T-helper 17 cell (primary cell): ENCODE measurements at places on chromosomes 6 and 20. TPM values are rescaled to one million over a fixed set of nuclear protein-coding genes. Genes with fewer than 3 reads are reported as not detected.
A peak's percentile ranks its signal among the peaks of the same experiment; 100 is the strongest.

GRCh38 chr6:5617179-5617578 is 355.9 kb downstream of the FARS2 start:
- DNase-seq: no peak

GRCh38 chr6:107120404-107120803 is 5.1 kb upstream of the BEND3 start:
- no peak for DNase-seq

GRCh38 chr6:121436274-121436857 is 920 bp downstream of the GJA1 start:
- no peak for DNase-seq

DNA sequence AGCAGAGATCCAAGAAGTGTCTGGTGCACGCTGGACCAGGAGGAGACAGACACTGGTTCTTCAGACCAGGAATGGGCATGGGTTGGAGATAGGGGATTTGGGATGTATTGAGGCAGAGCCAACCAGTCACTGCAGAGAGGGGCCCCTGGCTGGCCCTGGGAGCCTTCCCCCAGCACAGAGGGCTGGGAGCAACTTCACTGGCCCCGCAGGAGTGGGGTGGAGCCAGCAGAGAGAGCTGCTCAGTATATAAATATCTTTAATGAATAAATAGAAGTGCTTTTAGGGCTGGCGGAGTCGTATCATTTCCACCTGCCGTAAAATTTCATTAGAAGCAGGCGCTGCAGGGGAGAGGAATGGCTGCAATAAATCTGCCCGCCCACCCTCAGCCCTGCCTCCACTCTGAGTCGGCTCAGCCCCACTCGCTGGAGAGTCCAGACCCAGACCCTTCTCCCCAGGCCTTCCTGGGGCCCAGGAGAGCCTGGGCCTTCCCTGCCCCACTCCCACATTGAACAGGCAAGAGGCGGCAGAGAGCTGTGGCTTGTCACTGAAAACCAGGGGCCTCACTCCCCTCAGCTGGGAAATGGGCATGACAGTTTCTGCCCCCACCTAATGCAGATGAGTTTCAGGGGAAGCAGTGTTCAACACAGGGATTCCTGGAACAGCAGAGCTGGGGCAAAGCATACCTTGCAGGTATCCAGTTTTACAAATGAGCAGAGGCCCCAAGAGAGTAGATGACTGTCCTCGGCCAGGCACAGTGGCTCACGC is 23.9 kb upstream of the VSTM2L start:
- no peak for DNase-seq

- DNase-seq: no peak
These were observed 21.2 kb downstream of the NEDD9 start for GRCh38 chr6:11211254-11211653.

DNA sequence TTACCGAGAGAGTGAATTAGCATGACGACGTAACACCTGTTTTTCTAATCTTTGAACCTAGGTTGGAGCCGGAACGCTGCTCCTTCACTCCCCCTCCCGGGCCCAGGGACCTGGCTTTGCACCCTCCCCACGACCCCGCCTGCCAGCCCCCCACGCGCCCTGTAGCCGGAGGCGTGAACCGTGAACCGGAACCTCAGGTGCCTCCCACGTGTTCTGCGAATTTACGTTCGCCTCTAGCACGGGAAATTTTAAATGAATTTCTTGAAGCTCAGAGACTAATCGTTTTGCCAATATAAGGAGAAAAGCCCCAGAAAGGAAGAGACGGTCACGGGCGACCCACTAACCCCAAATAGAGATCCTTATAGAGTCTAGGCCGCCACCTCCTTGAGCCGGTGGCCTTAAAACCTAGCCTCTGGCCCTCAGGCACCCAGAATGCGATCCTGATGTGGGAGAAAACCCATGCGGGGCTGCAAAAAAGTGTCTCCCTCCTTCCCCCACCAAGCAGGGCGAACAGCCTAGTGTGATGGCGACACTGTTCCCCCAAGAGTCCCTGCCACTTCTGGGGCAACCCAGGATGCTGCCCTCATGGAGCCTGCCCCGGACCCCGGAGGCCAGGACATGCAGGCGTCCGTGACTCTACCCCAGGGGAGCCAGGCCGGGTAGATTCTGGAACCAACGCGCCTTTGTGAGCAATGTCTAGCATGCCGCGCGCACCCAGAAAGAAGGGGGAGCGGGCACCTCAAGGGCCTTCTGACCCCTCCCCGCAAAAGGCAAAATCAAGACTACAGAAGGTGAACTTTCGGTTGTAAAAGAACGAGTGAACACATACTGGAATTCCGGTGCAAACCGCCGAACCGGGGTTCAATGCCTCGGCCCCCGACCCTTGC is 2.7 kb upstream of the SIM1 start:
- DNase-seq: no peak

DNA sequence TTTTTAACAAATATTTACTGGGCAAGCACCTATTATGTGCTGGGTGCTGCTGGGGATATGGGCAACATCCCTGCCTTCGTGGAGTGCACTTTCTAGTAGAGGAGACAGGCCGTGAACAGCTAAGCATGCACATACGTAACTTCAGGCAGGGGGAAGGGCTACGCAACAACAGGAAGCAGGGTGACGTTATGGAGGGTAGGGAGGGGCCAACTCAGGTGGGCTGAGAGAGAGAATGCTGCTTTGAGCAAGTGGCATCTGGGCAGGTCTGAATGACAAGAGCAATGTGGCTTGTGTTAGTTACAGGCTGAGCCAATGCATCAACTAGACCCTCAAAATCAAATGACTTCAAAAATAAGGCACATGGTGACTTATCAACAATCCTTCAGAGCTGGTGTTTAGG is 112.1 kb downstream of the CDC5L start:
- no peak for DNase-seq

DNA sequence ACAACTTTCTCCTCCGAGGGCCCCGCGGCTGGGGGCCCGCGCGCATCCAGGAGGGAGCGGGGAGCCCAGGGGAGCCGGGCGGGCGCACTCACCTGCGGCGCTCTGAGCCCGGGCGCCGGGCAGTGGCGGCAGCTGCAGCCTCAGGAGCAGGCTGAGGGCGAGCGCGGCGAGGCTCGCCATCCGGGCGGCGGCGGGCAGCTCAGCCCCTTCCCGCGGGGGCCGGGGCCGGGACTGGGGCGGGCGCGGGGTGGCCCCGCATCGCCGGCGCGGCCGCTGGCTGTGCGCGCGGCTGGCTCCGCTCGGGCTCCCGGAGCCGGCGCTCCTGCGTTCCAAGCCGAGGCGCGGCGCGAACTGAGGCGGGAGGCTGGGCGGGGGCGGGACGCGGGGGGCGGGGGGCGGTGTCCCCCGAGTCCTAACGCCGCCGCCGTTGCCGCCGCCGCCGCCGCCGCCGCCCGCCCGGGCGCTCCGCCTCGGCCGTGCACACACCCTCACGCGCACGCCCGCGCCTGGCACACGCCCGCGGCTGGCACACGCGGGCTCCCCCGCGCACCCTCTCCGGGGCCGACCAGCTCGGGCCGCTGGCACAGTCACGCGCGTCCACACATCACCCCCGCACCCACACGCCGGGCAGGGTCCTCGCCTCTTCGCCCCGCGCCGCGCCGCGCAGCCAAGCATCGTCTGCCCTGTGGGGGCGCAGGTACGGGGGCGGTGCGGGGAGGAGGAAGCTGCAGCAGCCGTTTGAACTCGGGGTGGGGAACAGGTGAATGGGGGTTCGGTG is at the start of gene PTPRT:
Gene PTPRT (minus strand): TSS at position 353 of the 778 bp plus-strand sequence. CDS start 173 bp downstream, at position 180.
- no peak for DNase-seq

DNA sequence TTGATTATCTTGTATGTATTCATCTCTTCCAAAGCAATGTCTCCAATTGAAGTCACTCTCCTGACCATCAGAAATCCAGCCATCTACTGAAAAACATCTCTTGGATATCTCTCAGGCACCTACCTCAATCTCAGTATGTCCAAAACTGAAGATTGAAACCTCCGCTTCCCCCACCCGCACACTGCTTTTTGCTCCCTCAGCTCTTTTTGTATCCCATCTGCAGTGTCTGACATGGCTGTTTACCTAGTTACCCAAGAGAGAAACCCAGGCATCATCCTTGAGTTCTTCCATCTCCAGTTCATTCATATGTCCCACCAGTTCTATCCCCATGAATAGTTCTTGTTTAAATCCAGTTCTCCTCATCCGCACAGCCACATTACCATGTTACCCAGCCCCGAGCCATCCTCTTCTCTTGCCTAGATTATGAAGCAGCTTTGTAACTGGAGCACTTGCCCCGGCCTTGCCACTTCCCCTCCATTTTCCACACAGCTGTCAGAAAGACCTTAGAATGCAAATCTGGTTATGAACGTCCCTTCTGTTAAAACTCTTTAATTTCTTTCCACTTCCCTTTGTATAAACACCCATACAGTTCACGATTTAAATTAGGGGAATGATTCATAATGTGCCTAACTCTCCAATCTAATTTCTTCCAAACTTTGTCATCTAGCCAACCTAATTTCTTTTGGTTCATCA is 40.5 kb upstream of the GCLC start:
- no peak for DNase-seq

GRCh38 chr6:89144354-89144906 is 1.4 kb upstream of the PM20D2 start:
- DNase-seq: no peak

GRCh38 chr6:99602520-99603420 is 3.9 kb upstream of the PRDM13 start:
- DNase-seq: no peak

DNA sequence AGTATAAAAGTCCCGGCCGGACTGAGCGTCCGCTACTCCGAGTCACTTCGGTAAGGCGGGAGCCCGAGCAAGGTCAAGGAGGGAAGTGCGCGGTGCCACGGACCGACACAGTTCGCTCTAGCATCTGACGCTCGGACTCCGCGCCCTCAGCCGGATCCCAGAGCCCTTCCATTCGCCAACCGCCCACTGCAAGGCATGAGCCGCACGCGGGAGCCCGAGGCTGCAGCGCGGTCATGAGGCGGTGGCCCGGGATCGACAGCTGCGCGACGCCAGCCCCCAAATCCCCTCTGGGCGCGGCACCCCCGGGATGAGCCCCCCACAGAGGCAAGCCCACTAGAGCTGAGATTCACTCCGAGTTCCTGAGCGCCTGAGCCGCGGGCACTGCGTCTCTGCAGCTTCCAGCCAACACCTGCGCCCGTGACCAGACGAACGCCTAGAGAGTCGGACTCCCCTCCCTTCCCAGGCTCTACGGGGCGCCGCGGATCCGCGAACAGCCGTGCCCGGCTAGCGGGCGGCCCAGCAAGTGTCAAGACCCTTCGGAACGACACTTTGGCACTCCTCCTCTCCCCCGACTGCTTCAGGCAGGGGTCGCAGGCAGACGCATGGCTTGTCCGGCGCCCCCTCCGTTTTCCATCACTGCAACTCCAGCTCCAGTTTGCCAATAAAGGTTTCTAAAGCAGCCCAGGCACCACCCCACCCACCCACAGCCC is 725 bp upstream of the ISM1 start:
- peak; percentile 5 for DNase-seq

DNA sequence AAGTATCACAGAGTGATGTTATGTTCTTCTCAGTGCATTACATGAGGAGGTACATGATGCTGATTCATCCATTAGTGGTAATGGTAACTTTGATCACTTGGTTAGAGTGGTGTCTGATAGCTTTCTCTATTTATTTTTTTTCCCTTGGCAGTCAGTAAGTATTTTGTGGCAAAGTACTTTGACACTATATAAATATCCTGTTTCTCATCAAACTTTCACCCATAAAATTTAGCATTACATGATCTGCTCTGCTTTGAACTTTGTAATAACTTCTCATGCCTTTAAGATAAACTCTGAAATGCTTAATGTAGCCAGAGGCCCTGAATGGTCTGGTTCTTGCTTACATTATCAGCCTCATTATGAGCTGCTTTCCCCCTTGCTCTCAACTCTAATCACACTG is 127.9 kb downstream of the MBOAT1 start:
- DNase-seq: no peak

Gene SNPH
- 9.4 TPM for total RNA-seq

GRCh38 chr20:15627501-15627903 is 945.7 kb downstream of the KIF16B start:
- DNase-seq: no peak

DNA sequence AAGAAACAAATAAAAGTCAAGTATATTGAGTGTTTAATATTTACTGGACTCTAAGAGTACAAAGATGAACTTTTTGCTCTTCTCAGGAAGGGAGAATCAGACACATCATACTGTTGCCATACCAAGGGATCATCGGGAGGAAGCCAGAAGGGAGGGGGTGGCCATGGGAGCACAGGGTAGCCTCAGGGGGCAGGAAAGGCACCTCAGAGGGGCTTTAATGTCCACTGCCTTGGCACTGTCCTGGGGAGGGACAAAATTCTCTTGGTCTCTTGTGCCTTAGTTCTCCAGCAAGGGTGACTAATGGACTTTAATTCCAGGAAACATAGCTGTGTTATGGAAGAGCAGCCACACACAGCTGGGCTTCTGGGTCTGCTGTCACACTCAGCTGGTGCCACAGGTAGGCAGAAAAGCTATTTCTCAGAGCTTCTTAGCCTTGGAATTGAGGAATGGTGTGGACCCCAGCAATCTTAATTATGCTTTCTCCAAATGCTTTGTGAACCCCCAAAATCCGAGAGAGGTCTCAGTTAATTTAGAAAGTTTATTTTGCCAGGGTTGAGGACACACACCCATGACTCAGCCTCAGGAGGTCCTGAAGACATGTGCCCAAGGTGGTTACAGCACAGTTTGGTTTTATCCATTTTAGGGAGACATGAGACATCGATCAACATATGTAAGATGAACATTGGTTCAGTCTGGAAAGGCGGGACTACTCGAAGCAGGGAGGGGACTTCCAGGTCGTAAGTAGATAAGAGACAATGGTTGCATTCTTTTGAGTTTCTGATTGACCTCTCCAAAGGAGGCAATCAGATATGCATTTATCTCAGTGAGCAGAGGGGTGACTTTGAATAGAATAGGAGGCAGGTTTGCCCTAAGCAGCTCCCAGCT is 53.2 kb downstream of the MRAP2 start:
- no peak for DNase-seq

GRCh38 chr6:21998582-21998981 is 298.3 kb downstream of the PRL start:
- no peak for DNase-seq

DNA sequence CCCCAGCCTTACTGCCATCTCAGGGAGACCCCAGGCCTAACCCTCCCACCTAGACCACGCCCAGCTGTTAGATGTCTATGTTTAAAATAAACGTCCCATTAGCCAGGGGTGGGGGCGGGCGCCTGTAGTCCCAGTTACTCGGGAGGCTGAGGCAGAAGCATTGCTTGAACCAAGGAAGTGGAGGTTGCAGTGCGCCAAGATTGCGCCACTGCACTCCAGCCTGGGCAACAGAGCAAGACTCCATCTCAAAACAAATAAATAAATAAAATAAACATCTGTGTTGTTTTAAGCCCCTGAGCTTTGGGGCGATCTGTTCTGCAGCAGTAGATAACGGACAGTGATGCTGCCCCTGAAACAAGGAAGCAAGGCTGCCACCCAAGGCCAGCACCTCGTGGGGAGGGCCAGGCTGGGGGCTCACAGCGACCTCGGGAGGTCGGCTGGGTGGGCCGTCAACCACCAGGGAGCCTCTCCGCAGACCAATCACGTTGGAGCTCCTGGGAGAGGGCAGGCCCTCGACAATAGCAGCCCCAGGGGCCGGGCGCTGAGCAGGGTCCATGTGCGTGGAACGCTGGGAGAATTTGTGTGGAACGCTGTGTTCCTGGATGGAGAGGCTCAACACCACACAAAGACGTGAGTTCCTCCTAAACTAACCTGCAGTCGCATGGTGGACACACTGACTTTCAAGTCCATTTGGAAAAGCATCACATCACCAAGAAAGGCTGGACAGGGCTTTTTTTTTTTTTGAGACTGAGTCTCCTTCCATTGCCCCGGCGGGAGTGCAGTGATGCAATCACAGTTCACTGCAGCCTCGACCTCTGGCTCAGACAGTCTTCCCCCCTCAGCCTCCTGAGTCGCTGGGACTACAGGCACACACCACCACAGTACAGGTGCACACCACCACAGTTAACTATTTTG is 1.0 kb upstream of the HELZ2 start:
- DNase-seq: no peak
